ENCODE measurements at places on chromosomes 1 and 21. TPM values are rescaled to one million over a fixed set of nuclear protein-coding genes. Genes with fewer than 3 reads are reported as not detected.

- no peak for DNase-seq
These were observed 139.7 kb upstream of the ARHGEF16 start for GRCh38 chr1:3314491-3315381.

DNA sequence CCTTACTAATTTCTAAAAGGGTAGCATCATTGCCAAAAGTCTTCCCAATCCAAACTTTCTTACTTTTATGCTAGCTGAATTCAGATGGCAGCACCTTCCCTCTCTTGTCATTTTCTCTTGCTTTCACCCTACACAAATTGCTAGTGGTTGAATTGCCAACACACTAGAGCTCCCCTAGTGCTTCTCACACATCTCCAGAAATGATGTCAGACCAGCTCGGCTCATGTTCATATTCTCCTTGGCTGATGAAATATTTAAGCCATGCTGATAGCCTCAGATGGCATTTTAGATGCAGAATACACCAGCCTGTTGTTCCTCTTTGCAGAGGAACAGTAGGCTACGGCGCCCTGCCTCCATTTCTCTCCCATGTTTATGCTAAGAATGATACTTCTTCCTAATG is 256.9 kb downstream of the PTBP2 start:
- DNase-seq = no peak

The AGMAT gene
- total RNA-seq = 3.1 TPM

The IRF6 gene
- total RNA-seq = 0.64 TPM

The DMRTA2 gene
- not detected for total RNA-seq

Data from Panc1 (cell line).